H9 (cell line): ENCODE measurements at places on chromosomes 3 and 15. TPM values are rescaled to one million over a fixed set of nuclear protein-coding genes. Genes with fewer than 3 reads are reported as not detected.

GRCh38 chr3:100386437-100387074 lies 14.3 kb downstream of the TOMM70 start:
- H3K36me3 ChIP-seq: peaks cover 40% of the 10 kb centered on the region
- no peaks in the 10 kb centered on the region for H3K4me1 ChIP-seq
- no peaks in the 10 kb centered on the region for H3K27me3 ChIP-seq
- DNase-seq: no peak

- H3K4me3 ChIP-seq: peak overlapping the region; percentile 80
- H3K27me3 ChIP-seq: no peaks in the 10 kb centered on the region; the same call in 1 of the 2 replicates
- H3K4me1 ChIP-seq: peaks cover 4% of the 10 kb centered on the region; the same call in 1 of the 2 replicates
- H3K27ac ChIP-seq: no peak overlapping the region
- H3K36me3 ChIP-seq: no peaks in the 10 kb centered on the region
Measured at GRCh38 chr3:9916346-9916733, 558 bp upstream of the IL17RC start.

GRCh38 chr3:160126051-160126450 lies 99.2 kb upstream of the C3orf80 start:
- H3K27me3 ChIP-seq: no peaks in the 10 kb centered on the region; the same call in 1 of the 2 replicates
- DNase-seq: no peak
- no peak overlapping the region for H3K27ac ChIP-seq
- H3K36me3 ChIP-seq: no peaks in the 10 kb centered on the region
- H3K4me1 ChIP-seq: peaks cover 2% of the 10 kb centered on the region
- H3K4me3 ChIP-seq: no peak overlapping the region

GRCh38 chr3:122004991-122005565 lies 17.0 kb downstream of the ILDR1 start:
- H3K27ac ChIP-seq: no peak overlapping the region
- DNase-seq: peak; percentile 59
- no peaks in the 10 kb centered on the region for H3K27me3 ChIP-seq
- H3K4me3 ChIP-seq: no peak overlapping the region

- no peaks in the 10 kb centered on the region for H3K4me1 ChIP-seq
- no peaks in the 10 kb centered on the region; the same call in 2 of the 3 replicates for H3K36me3 ChIP-seq
- H3K4me3 ChIP-seq: no peak overlapping the region
- H3K27me3 ChIP-seq: no peaks in the 10 kb centered on the region
- H3K27ac ChIP-seq: no peak overlapping the region
Measured at GRCh38 chr3:18179521-18179920, 245.6 kb downstream of the SATB1 start.

- H3K27ac ChIP-seq: no peak overlapping the region
- H3K27me3 ChIP-seq: no peaks in the 10 kb centered on the region
- no peaks in the 10 kb centered on the region; the same call in 1 of the 2 replicates for H3K4me1 ChIP-seq
- no peak for DNase-seq
- no peak overlapping the region for H3K4me3 ChIP-seq
Measured at GRCh38 chr3:20051123-20051806, 11.0 kb downstream of the KAT2B start.

SKIC8 gene
- 43.8 and 45.6 TPM in 2 replicates for total RNA-seq

CCR8 gene
- 0.31 and 0.64 TPM in 2 replicates for total RNA-seq
